Effector memory CD4-positive, alpha-beta T cell (primary cell): ENCODE measurements at places on chromosomes 11 and 22.

- DNase-seq = no peak
Measured at GRCh38 chr11:126341760-126342161, 13.7 kb upstream of the ST3GAL4 start.

DNA sequence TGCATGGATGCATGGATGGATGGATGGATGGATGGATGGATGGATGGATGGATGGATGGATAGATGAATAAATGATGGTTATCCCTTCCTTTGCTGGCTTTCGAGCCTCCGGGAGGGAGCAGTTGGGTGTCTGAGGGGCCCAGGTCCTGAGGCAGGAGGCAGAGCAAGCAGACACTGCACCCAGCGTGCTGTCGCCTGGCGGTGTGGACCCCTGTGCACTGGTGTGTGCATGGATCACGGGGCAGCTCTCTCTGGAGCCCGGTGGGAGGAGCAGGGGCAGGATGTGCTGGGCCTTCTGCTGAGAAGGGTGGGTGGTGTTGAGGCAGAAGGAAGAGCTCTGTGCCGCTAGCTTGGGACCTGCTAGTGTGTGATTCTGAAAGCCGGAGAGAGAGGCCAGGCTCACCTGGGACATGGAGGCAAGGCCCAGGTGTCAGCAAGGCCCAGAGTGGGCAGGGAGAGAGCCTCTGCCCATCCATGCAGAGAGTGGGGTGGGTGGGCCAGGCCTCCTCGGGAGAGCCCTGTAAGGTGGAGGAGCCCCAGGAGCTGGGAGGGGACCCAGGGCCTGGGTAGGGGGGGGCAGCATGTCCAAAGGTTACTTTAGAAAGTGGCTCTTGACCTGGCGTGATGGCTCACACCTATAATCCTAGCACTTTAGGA lies 254.4 kb downstream of the BRD1 start:
- no peak for DNase-seq

GRCh38 chr22:20748731-20749428 lies 25.0 kb upstream of the SERPIND1 start:
- no peak for DNase-seq

- no peak for DNase-seq
Measured at GRCh38 chr22:45058622-45058912, 48.8 kb upstream of the PHF21B start.

DNA sequence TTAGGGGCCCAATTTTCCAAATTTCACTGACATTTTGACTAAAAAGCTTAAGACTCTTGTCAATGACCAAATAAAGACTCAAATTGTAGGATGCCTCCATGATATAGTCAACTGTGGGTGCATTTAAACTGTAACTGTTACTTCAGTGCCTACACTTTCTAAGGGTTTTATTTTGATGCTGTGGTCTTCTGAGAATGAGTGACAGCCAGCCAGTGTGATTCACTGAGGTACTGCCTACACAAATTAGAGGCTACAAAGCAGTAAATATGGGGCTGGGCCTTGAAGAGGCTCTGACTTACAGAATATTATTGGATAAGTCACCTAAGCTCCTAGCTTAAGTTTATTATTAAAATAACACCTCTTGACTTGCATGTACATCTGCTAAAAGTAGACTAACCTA lies 210.6 kb downstream of the SWAP70 start:
- no peak for DNase-seq

DNA sequence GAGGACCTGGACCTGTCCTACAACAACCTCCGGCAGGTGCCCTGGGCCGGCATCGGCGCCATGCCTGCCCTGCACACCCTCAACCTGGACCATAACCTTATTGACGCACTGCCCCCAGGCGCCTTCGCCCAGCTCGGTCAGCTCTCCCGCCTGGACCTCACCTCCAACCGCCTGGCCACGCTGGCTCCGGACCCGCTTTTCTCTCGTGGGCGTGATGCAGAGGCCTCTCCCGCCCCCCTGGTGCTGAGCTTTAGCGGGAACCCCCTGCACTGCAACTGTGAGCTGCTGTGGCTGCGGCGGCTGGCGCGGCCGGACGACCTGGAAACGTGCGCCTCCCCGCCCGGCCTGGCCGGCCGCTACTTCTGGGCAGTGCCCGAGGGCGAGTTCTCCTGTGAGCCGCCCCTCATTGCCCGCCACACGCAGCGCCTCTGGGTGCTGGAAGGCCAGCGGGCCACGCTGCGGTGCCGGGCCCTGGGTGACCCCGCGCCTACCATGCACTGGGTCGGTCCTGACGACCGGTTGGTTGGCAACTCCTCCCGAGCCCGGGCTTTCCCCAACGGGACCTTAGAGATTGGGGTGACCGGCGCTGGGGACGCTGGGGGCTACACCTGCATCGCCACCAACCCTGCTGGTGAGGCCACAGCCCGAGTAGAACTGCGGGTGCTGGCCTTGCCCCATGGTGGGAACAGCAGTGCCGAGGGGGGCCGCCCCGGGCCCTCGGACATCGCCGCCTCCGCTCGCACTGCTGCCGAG lies 1.5 kb downstream of the LRFN4 start:
- no peak for DNase-seq

GRCh38 chr11:104870910-104871309 lies 27.4 kb downstream of the CASP12 start:
- DNase-seq = no peak

DNA sequence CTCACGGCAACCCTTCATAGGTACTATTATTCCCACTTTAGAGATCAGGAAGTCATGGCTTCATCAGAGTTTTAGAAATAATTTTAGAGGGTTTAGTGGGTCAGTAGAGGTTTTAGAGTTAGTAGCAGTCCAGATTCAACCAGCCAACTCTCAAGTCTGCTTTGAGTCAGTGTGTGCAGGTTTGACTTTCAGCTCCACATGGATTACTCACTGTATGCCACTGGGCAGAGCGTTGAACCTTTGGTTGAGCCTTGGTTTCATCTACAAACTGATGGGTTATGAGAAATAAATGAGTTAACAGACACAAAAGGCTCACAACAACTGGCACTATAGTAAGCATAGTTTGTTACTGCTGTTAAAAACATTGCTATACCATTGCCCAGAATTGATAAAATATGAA lies 19.0 kb upstream of the TP53AIP1 start:
- DNase-seq = no peak

- DNase-seq = no peak
Measured at GRCh38 chr22:46674906-46675305, 54.7 kb downstream of the GRAMD4 start.

DNA sequence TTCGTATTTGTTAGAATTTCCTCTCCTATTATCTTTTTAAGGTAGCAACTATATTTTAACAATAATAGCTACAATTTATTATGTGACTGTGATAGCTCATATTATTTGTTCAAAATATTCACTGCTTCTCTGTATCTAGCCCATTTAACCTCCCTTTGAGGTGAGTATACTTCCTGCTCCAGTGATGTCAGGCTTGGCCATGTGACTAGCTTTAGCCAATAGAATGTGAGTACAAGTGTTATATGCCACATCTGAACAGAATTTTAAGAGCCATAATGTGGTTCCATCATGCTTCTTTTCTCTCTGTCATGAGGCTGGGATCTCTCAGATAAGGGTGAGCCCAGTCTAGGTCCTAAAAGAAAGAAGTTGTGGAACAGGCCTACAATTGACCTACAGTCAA lies 217.6 kb downstream of the TTC28 start:
- no peak for DNase-seq

DNA sequence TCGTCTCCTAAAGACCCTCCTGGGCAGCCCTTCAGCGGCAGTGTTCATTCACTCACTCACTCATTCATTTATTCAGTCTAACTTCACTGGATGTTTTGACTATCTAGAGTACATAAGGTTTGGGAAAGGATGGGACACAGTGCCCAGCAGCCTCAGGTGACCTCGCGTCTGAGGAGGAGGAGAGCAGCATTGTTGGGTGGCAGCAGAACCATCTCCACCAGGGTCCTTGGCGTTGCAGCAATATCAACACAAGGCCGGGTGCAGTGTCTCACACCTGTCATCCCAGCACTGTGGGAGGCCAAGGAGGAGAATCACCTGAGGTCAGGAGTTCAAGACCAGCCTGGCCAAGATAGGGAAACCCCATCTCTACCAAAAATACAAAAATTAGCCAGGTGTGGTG lies 408.0 kb downstream of the BRD1 start:
- DNase-seq = no peak

DNA sequence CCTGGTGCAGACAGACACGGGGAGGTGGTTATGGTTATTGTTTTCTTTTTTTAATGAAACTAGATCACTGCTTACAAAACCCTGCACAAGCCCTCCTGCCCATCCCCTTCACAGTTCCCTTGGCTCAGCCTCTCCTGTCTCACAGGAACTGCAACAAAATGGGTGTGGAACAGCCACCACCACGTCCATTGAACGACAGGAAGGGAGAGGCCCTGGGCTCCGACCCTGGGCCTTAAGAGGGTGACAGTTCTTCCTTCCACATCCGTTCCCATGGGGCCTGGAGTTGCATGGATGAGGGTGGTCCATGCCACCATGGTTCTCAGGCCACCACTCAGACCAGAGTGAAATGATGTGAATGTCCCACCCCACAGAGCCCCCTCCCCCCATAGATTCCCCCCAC lies 15.7 kb downstream of the PRPF19 start:
- DNase-seq = no peak

- no peak for DNase-seq
Measured at GRCh38 chr11:59999691-60000090, 17.3 kb upstream of the OOSP4B start.

GRCh38 chr11:8947230-8947943 lies 4.6 kb upstream of the ASCL3 start:
- DNase-seq = no peak

DNA sequence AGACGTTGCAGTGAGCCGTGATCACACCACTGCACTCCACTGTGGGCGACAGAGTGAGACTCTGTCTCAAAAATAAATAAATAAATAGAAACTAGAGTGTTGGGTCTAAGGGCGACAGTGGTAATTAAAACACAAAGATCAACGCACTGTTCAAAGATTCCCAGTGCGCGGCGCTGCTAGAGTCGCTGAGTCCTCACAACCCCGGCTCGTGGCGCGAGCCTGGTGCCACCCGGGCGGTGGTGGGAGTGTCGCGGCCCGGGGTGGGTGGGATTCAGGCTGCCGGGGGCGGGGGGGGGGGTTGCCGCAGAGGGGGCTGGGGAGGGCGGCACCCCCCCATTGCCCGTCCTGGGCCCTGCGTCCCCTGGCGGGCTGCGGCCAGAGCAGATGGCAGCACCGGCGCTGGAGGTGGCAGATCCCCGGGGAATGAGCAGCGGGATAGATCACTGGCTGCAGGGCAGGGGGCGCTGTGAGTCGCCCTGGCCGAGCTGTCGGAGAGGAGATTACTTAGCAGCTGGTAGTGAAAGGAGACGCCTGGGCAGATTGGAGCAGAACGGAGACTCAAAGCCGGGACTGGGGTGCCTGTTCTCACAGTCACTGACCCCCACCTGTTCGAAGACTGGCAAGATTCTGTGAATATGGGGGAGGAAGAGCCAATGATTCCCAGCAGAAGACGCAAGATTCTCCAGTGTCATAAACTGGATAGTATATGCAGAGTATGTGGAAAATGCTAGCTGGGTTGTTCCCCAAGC lies 30.2 kb upstream of the APOBEC3A start:
- DNase-seq = peak; percentile 13

- DNase-seq = no peak
Measured at GRCh38 chr11:83816572-83817187, 530.5 kb upstream of the CCDC90B start.

GRCh38 chr11:77450227-77450626 lies 23.7 kb downstream of the PAK1 start:
- no peak for DNase-seq

GRCh38 chr11:14254533-14255237 lies 104.3 kb downstream of the RRAS2 start:
- DNase-seq = no peak

DNA sequence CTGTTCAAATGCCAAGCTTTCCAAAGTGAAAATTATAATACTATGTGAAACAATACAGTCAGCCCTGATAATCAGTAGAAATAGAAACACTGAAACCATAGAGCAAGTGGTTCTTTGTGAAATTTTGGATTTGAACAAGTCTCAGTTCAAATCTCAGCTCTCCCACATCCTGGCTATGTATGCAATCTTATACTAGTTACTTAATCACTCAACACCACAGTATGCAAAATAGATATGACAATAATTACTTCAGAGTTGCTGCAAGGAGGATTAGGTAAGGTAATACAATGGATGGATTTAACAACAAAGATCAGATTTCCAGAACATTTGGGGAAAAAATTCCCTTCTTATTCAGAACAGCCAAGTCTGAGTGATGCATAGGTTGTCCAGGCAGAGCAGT lies 851.8 kb upstream of the CCDC90B start:
- no peak for DNase-seq

DNA sequence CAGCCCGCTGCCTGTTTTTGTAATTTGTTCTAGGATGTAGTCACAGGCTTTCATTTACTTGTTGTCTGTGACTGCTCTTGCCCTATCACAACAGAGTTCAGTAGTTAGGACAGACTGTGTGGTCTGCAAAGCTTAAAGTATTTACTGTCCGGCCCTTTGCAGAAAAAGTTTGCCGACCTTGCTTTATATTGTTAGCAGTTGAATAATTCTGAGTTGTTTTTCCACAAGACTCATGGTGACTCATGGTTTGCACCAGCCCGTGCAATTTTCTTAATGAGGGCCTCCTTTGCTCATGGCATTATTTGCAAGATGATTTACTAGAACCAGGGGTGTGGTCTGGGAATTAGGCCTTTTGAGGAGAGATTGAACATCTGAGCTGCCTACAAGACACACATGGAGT lies 110.6 kb downstream of the SCN3B start:
- DNase-seq = no peak

DNA sequence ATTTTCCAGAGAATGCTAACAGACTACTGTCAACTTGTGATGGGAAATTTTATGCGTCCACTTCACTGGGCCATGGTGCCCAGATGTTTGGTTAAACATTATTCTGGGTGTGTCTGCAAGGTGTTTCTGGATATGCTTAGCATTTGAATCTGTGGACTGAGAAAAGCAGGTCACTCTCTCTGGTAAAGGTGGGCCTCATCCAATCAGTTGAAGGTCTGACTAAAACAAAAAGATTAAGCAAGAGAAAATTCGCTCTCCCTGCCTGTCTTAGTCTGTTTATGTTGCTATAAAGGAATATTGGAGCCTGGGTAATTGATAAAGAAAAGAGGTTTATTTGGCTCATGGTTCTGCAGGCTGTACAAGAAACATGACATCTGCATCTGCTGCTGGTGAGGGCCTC lies 32.1 kb upstream of the CD81 start:
- DNase-seq = no peak

DNA sequence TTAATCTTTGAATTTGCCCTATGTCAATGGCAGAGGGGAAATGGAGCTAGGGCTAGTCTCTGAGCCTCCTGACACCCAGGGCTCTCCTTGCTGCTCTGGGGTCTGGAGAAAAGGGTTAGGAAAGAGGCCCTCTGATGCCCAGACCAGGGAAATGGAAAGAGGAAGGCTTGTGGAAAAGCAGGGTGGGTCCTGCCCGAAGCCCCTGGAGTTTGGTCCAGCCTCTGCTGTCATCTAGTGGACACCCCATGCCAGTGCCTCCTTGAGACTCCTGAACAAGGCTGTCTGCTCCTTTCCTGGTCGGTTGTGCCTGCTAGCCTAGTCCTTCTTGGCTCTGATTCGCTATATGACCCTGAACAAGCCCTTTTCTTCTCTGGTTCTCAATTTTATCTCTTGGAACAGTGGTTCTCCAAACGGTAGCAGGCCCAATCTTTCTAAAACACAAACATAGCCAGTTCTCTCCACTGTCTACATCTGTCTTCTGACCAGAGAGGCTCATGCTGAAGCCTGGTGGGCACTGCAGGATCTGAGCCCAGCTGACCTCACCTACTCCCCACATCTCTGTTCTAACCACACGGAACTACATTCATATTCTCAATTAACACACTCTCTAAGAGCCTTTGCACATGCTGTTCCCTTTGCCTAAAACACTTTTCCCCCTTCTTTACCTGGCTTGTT lies 8.8 kb upstream of the PLA2G3 start:
- peak; percentile 5 for DNase-seq
